ENCODE measurements at places on chromosomes 16 and 17.

DNA sequence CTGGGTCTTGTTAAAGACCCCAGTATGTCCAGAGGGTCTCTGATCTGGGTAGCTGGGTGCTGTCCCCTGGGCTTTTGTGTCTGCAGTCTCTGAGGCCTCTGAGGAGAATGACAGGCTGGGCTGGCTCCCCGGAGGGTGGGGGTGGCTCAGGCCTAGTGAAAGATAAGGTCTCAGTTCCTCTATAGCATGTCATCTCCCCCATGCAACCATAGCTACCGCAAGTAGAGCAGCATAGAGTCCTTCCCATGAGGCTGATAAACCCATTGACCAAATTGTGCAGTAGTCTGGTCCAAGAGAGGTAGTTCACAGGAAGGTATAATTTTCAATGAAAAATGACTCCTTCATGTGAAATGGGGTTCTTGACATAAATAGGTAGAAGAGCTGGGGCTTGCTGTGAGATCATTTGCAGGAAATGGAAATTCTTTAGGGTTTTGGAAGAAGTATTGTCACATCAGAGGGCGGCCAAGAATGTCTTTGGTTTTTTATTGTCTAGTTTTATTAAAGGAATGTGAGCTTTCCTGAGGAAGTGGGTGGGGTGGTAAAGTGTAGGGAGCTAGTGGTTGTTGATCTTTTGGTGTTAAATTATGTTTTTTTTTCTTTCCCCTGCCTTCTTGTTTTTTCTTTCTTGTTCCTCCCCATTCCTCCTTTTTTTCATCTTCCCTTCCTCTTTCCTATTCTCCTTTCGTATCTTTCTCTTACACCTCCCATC lies 21.0 kb downstream of the SLC7A6OS start:
- no peak for DNase-seq

- no peak for DNase-seq
Observed at GRCh38 chr16:84198401-84198800, 7.4 kb downstream of the ADAD2 start.

DNA sequence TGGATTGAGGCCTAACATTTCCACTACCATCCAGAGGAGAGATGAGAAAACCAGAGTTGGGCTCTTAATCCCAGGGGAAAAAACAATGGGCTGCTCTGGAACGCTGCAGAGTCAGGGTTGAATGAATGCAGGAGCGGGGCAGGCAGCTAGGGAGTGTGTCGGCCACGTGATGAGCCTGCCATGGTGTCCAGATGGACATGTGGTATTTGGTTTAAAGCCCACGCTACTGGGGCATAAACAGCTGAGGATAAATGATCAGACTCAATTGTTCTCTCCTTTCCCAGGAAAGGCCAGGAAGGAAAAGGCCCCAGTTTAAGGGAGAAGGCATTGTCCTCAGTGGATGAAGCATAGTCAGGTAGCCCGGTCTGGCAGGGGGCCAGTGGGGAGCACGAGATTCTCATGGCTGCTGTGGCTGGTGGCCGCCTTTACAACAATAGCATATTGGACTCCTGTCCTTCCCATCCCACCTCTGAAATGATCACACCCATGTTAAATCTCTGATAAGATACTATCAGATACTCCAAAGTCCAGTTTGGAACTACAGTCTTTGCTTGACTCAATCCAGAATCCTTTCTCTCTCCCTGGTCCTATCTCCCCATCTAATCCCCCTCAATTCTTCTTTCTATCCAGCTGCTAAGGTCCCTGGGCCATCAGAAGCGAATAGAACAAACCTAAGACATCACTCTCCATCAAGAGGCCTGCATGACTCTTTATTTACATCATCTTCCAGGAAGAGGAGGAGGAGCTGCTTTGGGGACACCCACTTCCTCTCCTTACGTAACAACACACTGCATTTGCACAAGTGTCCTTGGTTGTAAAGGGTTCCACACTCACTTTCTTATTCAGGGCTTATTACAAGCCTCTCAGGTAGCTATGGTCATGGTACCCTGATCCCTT lies 20.4 kb downstream of the CA4 start:
- DNase-seq: no peak

- DNase-seq: peak; percentile 43
Observed at GRCh38 chr17:412211-413015, 59.8 kb upstream of the RPH3AL start.

DNA sequence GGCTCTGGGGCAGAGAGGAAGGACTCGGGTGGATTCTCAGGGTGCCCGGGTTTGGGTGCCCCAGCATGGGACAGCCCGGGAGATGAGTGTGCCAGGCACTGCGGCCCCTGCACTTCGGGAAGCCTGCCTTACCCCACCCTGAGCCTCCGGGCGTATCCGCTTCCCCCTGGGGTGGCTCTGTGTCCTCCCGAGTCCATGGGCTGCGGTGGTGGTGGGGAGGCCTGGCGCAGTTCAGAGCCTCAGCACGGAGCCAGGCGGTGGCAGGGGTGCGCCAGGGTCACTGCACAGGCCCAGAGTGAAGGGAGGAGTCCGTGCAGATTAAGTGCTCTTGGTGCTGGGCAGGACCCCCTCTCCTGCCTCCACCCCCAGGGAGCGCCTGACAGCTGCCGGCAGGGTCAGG lies 20.7 kb downstream of the MYBBP1A start:
- no peak for DNase-seq

DNA sequence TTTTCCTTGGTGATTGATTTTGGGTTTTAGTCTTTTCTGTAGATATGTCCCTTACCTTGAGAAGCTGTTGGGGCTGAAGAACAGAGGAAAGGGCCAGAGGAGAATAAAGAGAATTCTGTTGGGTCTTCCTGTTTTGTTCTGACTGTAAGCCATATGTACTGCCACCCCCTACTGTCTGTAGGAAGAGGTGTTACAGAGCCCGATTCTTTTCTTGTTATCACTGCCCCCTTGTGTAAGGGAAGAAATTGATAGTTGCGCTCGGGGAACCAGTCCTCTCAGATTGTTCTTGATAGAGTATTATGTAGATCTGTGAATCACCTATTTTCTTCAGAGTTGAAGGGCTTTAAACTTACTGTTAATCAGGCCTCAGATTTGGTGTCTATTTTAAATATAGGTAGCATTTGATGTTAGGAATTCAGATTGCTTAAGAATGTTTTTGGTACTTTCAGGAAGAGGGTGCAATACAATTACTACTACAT lies 2.4 kb downstream of the TANC2 start:
- DNase-seq: peak; percentile 78

GRCh38 chr17:30580916-30581315 lies 103.7 kb downstream of the GOSR1 start:
- DNase-seq: no peak

DNA sequence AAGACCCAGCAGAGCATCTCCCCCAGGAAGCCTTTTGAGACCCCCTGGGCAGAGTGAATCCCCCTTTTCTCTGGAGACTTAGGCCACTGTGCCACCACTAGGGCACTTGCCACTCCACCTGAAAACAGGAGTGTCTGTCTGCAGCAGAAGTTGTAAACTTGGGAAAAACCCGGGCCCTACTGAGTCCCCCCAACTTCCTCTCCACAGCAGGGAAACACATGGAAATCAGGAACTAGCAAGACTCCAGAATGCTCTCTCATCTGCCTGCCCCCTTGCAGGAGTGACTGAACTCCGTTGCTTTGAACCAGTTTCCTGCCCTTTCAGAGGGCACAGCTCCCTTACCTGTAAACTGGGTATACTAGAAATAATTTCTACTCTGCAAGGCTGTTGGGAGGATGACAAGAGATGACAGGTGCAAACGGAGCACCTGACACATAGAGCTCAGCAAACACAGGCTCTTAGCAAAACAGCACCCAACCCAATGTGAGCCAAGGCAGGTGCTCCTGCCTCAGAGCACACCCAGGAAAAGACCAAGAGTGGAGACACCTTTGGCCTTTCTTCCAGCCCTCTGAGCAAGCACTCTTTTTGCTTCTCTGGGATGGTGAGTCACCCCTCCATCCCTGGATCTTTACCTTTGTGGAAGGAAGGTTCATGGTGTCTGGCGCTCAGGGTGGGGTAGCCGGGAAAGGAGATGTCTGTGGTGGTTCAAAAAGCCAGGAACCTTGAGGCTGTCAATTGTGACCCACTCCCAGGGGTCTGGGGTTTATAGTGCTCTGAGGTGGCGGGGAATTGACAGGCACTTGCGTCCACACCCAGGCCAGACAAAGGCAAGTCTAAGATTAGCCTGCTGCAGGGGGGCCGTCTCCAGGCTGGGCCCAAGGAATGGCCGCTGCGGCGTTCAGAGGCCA lies at the start of gene HCRT:
Gene HCRT (minus strand): TSS at position 740 of the 908 bp plus-strand sequence. CDS start 87 bp downstream, at position 653.
- no peak for DNase-seq

GRCh38 chr17:51608251-51608933 lies 348.0 kb downstream of the UTP18 start:
- no peak for DNase-seq

GRCh38 chr17:42537156-42537805 lies 1.2 kb downstream of the NAGLU start:
- DNase-seq: no peak

DNA sequence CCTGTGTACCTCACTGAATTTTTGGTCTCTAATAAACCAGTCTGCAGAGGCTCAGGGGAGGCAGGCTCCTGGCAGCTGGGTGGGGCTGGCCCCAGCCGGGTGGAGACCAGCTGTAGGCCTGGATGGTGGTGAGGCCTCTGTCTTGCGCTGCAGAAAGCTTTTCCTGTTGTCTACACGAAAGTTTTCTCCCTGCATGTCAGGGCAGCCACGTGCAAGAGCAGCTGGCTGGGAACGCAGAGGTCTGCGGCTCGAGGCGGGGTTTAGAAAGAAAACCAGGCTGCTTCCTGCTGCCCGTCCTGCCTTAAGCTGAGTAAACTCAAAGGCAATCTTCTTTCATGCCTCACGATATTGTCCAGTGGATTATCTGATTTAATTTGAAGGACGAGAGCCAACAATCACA lies 2.4 kb downstream of the SERPINF1 start:
- no peak for DNase-seq

DNA sequence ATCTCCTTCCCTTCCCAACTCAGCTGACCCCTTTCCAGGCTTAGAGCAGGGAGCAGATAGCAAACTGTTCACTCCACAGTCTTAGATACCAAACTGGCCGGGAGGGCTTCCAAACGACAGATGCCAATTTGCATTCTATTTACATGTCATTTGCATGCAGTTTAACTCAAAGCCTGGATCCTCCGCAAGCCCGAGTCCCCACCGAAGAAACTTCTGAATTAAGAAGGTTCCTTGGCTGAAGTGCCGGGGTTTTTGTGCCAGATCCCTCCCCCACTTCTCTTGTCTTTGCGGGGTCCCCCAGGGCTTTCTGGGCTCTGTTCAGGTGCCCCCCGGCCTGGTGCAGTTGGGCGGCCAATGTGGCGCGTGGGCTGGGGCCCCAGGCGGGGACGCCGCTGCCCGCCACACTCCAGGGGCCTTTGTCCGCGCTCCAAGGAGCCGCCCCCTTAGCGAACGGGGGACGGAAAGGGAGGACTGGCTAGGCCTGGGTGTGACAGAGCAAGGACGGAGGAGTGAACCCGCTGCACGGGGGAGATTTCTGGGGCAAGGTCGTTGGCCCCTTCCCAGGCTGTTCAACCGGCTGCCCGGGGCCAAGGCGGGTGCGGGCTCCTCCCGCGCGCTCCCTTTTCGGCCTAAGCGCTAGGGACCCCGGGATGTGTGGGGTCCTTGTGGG lies 1.2 kb downstream of the GPRC5B start:
- DNase-seq: no peak

DNA sequence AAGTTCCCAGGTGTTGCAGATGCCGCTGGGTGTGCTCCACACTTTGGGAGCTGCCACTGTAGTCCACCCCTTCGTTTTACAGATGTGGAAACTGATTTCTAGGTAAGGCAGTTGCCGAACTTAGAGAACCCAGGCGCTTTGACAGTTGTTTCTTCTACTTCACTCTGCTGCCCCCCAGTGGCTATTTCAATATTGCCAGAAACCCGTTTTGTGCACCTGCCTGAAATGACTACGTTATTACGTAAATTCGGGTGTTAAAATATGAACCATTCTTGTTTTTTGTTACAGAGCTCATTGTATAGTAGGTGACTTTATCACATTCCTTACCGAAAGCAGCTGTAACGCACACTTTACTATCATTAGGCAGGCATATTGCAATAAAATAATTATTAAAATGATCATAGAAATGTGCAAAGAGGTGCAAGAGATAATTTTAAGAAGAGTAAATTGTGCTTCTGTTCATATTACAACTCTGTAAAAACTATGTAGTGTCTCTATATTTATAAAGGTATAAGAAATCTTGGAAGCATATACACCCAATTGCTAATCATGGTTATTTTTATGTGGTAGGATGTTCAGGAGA lies 44.9 kb downstream of the OTOA start:
- peak; percentile 66 for DNase-seq

DNA sequence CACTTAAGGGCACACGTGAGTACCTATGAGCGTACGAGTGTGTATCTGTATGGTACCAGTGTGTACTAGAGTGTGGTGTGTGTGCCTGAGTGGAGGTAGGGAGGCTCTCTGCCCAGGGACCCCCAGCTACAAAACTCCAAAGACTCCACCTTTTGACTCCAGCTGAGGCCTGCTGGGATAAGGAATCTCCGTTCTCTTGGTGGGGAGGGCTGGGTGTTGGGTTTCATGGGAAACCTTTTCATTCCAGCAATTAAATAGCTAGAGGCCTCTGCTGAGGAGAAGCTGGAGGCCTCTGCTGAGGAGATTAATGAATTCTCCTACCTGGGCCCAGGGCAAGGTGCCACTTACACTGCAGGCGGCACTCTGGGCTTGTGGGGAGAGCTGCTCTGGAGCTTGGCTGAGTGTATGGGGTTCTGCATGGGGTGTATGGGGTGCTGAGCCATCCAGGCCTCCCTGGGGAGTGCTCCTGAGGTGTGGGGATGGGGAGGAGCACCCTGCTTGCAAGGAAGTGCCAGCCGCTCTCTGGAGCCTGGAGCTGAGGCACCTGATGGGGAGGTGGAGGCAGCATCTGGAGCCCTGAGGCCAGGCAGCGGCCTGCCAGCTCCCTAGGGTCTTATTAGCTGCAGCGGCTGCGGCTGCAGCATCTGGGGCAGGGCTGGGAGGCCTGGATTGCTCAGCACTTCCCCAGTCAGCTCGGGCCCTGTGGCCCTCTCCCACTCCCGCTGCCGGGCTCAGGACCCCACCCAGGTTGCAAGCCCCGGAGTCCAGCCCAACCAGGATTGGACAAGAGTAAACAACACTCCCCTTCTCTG lies 4.6 kb downstream of the ANKRD13B start:
- DNase-seq: no peak

GRCh38 chr17:17352836-17353624 lies 49.9 kb downstream of the NT5M start:
- DNase-seq: no peak

- no peak for DNase-seq
Observed at GRCh38 chr16:6020162-6020985, 922.8 kb upstream of the EEF2KMT start.

GRCh38 chr17:9162275-9162985 lies 141.1 kb downstream of the NTN1 start:
- no peak for DNase-seq

GRCh38 chr16:11181899-11182279 lies 74.1 kb downstream of the SOCS1 start:
- no peak for DNase-seq
